ENCODE measurements at places on chromosomes 16 and 17.
A peak's percentile ranks its signal among the peaks of the same experiment; 100 is the strongest.

DNA sequence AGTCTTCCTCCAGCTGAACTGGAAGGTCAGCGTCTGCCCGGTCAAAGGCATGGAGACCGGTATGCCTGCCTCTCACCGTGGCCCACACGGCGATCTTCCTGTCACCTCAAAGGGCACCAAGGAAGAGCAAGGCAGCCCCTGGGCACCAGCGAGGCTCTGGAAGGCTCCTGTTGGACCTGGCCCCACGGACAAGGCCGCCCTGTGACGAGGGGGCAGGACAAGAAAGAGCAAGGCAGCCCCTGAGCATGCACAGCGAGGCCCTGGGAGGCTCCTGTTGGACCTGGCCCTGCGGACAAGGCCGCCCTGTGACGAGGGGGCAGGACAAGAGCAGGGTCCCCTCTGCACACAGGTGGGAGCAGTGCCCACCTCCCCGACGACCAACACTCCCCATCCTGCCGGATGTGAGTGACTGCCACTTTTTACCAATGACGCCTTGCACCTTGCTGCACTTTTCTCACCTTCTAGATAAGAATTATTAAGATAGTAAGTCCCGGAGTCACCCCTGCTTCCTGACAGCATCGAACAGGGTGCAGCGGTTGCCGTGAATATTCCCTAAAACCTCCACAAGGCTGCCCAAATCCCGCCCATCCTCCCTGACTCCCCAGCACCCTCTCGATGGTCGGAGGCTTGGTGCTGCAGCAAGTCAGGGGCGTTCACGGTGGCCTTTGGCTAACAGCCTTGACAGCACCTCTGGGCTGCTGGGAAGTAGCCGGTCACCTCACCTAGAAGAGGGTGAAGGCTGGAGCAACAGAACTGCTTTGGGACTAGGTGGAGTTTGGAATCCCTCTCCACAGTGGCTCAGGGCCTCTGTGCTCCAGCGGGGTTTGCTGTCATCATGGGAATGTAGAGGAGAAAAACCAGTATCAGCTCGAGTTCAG, 5.6 kb upstream of the WDR45B start:
- DNase-seq = no peak

DNA sequence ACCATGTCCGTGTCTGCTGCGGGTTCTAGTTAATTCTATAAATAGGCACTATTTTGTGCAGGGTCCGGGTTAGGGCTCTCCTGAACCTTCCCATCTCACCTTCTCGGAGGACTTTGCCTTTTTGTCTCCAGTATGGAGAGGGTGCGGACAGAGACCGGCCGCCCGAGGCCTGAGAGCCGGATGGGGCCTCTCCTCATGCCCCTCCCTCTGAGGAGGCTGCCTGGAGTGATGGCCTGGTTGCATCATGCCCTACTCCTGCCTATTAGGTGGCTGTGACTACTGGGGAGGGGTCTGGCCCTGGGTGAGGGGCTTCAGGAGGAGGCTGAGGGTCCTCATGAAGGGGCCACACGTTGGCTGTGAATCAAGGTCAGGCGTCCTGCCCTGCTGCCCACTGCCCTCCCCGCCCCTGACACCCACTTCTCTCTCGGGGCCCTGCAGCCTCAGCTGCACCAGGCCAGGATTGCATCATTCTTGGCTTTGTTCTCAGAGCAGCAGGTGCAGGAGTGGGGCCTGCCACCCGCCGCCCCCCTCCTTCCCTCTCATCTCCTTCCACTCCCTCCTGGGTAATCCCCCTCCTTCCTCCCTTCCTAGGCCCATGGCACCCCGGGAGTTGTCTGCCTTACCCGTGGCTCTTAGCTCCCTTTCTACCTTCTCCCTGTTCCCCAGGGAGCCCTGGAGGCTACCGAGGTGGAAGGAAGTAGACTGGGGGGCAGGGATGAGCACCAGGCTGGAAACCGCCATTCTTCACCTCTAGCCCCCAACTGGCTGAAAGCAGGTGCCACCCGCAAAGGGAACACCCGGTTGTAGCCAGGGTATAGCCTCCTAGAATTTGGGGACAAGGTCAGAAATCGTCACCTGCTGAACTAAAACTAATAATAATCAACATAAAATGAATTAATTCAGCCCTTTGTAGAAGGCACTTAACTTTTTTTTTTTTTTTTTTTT, 12.7 kb upstream of the ARHGAP23 start:
- peak; percentile 95 for DNase-seq

GRCh38 chr16:49108611-49109010, 173.0 kb downstream of the CBLN1 start:
- DNase-seq = no peak

DNA sequence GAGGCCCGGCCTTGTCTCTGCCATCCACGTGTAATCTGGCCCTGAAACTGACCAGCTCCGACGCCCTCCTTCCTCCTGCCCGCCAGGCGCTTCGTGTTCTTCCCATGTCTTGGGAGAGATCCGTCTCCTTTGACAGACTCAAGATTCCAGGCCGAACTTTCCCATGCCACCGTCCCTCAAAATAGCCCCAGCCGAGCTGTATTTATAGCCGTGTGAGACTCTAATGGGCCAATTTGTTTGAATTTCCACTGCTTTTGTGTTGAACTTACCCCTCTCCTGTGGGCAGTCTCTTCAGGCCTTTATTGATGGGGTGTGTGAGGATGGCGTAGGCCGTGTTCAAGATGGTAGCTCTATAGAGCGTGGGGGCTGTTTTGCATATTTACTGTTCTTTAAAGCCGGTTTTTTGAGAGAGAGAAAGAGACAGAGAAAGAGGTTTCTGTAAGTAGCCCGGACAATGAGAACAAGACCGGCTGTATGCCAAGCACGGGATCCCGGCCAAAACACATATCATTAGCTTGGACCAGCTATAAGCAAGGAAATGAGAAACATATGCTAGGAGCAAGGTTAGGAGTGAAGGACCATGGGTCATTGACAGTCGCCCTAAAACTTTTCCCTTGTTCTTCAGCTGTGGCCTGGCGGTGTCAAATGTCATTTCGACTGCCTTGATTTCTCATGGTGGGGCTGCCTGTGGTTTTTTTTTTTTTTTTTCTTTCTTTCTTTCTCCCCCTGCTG, 124.5 kb upstream of the ZFHX3 start:
- peak; percentile 86 for DNase-seq

DNA sequence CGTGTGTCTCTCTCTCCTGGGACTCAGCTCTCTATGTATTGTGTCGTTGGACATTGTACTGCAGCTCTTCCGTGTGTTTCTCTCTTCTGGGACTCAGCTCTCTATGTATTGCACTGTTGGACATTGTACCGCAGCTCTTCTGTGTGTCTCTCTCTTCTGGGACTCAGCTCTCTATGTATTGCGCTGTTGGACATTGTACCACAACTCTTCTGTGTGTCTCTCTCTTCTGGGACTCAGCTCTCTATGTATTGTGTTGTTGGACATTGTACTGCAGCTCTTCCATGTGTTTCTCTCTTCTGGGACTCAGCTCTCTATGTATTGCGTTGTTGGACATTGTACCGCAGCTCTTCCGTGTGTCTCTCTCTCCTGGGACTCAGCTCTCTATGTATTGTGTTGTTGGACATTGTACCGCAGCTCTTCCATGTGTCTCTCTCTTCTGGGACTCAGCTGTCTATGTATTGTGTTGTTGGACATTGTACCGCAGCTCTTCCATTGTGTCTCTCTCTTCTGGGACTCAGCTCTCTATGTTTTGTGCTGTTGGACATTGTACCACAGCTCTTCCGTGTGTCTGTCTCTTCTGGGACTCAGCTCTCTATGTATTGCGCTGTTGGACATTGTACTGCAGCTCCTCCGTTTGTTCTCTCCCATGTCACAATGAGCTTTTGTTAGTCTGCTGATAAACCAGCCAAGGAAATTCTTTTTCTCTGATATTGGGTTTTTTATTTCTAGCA, 84.8 kb downstream of the RPTOR start:
- no peak for DNase-seq

DNA sequence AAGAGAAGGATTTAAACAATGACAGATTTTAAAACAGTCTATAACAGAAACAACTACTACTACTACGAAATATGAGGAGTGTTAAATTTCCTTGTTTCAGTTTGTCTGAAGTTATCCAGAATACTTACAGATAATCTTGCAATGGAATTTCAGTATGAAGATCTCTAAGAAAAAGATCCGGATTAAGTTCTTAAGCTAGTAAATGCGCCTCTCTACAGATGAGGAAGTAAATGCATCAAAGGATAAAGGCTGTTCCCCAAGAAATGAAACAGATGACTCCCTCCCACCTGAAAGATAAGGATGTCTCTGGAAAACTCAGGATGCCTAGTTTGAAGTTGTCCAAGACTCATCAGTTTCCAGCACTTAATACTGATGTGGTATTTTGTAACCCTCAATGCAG, 105.1 kb downstream of the PARN start:
- no peak for DNase-seq

- DNase-seq = peak; percentile 82
Observed at GRCh38 chr16:27925612-27926011, 137.9 kb downstream of the GSG1L start.

- DNase-seq = no peak
Observed at GRCh38 chr16:346587-346986, 5.9 kb downstream of the AXIN1 start.

GRCh38 chr17:57120814-57121213, 35.8 kb downstream of the AKAP1 start:
- DNase-seq = no peak

DNA sequence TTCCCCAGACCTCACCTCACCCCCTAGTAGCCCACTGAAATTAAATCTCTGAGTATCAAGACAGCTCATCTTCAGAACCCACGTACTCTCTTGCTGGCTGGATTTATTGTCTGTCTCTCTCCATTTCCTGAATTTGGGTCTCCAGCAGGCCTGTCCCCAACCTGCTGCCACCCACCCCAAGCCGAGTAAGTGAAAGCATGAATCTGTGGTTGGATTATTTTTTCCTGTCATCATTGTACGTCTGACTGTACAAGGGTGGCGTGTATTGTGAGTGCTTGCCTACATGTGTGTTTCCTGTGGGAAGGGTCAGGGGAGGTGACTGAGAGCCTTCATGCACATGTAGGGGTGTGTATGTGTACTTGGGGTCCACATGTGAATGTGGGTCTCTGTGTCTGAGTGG, 5.4 kb downstream of the TNP2 start:
- DNase-seq = no peak

DNA sequence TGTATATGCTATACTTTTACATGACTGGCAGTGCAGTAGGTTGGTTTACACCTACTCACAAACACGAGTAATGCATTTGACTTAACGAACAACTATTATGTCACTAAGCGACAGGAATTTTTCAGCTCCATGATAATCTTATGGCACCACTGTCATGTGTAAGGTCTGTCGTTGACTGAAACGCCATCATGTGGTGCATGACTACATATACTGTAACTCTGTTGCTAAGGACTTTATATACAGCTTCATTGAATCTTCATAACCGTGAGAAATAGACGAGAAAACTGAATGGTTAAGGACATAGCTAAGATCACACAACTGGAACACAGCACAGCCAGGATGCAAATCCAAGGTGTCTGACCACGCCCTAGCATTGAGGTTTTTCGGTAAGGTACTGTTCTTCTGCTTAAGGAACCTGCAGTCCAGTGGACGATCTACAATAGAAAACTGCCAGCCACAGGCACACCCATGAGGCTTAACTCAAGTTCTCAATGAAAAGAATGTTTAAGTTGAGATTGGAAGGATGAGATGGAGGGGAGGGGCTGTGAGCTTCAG, 3.3 kb downstream of the CFAP20 start:
- no peak for DNase-seq

DNA sequence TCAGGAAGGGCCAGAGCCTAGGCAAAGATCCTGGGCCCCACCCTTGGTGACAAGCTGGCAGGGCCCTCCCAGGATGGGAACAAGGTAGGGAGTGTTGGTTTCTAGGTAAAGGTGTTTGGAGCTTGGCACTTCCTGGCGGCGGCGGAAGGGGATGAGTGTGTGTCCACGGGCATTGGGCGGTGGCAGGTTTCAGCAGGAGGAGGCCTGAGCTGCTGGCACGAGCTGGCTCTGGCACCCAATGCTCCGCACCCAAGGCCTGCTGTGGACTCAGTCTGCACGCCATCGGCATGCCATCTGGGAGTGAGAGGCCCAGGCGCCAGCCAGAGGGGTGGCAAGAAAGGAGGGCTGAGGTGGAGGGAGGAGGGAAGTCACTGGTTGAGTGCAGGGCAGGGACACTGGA, 46.9 kb upstream of the TAC4 start:
- DNase-seq = no peak

- peak; percentile 42 for DNase-seq
Observed at GRCh38 chr17:46742565-46743270, 75.8 kb downstream of the WNT3 start.

DNA sequence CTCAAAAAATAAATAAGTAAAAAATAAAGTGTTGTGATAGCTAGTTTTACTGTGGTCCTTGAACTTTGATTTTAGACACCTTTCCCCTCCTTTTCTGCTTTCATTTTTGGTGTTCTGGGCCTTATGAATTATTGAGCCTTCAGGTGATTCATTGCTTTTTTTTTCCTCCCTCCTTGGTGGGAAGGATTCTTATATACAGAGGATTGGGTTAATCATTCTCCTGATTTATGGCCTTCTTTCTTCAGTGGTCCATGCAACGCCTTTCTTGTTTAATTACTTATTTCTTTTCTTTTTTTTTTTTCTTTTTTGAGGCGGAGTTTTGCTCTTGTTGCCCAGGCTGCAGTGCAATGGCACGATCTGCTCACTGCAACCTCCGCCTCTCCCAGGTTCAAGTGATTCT, 8.0 kb upstream of the MYL4 start:
- no peak for DNase-seq

- peak; percentile 75 for DNase-seq
Observed at GRCh38 chr17:40548982-40549685, 16.1 kb downstream of the CCR7 start.

DNA sequence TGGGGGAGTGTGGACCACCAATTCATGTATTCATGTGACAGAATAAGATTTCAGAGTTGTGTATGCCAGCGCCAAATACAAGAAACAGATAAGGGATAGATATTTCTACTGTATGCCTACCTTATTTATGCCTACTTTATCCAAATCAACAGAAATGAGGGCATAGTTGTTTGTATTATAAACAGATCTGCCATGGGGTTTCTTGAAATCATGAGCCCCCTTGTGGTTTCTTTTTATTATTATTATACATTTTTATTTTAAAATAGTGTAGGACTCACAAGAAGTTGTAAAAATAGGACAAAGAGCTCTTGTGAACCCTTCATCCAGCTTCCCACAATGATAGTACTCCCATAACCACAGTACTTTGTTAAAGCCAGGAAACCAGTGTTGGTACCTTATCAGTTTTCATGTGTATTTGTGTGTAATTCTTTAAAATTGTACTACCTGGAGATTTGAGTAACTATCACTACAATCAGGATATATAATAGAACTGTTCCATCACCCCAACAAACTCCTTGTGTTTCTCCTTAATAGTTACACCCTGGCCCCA, 229.4 kb downstream of the CCDC182 start:
- no peak for DNase-seq

GRCh38 chr16:66891797-66892196, 11.5 kb downstream of the PDP2 start:
- no peak for DNase-seq

- no peak for DNase-seq
Observed at GRCh38 chr16:27230562-27231001, 27.3 kb downstream of the KDM8 start.

DNA sequence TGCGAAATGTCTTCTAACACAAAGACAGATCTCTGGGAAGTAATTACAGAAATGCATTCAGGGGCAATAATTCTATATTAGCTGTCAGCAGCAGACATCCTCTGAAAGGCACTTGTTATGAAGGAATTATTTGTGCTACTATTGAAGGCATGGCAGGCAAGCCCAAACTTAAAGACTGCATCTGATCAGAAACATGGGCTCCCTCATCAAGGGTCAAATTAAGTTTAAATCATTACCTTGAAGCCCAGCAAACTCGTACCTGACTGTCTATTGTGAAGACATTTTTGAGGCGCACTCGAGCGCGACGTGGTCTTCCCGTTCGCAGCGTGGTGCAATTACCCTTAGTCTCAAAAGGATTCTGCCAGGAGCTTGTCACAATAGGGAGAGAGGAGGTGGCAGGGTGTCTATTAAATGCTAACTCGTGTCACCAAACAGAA, 110.6 kb downstream of the ZNF423 start:
- peak; percentile 72 for DNase-seq

Data from NCI-H69 (cell line).